ENCODE measurements at places on chromosomes 3 and 15.
A peak's percentile ranks its signal among the peaks of the same experiment; 100 is the strongest.

GRCh38 chr3:106251160-106251892, 382.5 kb upstream of the CBLB start:
- DNase-seq = no peak

- DNase-seq = no peak
These were observed 8.8 kb downstream of the NUSAP1 start for GRCh38 chr15:41341519-41341918.

GRCh38 chr3:52827866-52828376, 2.6 kb downstream of the ITIH4 start:
- no peak for DNase-seq

GRCh38 chr3:42117175-42118008, 26.2 kb downstream of the TRAK1 start:
- DNase-seq = no peak

GRCh38 chr3:69020424-69020823, 6.9 kb upstream of the EOGT start:
- DNase-seq = no peak

- DNase-seq = no peak
These were observed 2.7 kb upstream of the KNL1 start for GRCh38 chr15:40591389-40591788.

GRCh38 chr3:184349563-184350470, 11.6 kb downstream of the CLCN2 start:
- no peak for DNase-seq

DNA sequence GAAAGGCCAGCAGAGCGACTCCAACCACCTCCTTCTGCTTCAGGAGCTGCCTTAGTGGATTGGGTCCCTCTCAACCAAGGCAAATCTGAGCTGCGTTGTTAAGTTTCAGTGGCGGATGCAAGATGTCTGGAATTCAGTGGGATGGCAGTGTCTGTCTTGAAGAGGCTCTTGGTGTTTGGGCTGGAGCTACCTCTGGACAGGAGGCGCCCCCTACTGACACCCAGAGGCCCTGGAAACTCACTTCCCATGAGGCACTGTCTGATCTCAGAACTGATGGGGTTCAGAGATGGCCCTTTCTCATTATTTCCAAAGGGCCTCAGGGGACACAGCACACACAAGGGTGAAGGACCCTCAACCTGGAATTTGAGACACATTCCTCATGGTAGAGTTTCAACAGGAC, 6.0 kb upstream of the SLC28A1 start:
- no peak for DNase-seq

DNA sequence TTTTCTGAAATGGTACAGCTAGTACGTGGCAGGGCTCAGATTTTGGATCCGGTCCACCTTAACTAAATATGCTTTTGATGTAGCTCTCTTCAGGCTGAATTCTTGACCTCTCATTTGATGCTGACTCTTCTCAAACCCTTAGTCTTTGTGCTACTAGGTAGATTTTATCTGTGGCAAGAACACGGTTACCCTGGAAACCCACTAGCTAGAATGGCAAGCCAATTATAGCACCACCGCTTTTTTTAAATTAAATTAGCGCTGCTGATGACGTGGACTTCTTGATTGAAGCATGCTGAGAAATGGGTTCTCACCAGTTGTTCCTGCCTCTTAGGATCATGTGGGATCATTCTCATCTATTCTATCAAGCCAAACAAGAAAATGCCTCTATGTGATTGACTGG, 421.5 kb downstream of the LPP start:
- no peak for DNase-seq

- DNase-seq = no peak
These were observed 407.3 kb downstream of the GBE1 start for GRCh38 chr3:81354119-81354518.

DNA sequence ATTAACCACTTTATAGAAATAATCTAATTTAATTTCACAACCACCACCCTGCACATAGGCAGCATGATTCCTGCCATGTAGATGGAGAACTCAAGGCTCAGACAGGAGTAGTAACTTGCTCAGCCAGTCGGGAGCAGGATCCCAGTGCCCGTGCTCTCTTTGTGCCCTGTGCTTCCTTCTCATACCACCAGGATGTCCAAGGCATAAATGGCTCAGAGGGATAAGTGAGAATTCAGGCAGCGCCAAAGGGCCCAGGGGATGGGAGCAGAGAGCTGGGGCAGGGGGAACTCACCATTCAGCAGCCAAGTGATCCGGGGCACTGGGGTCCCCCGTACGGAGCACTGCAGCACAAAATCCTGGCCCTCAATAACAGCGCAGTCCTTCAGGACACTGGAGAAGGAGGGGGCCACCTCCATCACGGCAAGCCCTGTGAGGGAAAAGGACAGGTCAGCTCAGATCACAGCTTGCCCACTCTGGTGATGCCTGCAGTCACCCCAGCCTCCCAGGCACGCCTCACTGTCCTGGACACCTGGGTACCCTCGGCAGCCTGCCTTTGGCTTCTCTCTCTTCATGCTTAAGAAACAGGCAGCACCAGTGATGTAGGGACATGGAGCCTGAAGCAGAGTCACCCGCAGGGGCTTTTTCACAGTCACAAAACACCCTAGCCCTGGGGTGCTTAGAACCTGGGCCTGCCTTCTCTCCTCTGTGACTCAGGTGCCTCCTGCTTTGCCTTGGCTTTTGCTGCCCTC, 141.0 kb upstream of the HACD2 start:
- no peak for DNase-seq

- DNase-seq = no peak
These were observed 16.5 kb downstream of the PML start for GRCh38 chr15:74010929-74011540.

DNA sequence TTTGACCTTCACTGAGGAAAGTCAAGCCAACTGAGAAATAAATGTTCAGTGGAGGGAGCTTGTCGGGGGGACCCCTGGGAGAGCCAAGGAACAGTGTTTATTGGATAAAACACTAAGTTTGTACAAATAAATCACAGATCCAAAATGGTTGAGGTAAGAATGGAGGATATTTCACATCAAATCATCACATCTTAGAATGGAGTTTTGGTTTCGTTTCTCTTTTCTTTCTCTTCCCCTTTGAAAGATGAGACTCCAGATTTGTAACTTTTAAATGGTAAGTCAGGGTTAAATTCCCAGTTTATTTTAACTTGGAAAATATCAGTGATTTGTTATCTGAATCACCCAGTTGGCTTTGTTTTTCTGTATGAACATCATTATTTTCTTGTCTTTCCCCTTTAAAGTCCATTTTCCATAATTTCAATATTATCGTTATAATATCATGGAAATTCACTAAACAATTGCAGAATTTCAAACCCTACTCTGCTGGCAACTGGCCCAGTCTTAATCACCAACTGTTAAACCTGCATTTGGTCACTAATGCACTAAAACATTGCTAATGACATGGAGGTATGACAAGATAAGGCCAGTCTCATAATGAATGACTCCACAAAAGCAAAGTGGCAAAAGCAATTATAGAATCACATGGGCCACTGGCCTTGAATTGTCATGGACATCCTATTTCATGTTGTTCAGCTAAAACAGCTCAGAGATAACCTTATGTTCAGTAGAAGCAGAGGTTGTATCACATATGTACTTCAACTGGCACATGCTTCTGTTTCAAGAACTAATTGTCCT, 295.1 kb downstream of the SHOX2 start:
- no peak for DNase-seq

DNA sequence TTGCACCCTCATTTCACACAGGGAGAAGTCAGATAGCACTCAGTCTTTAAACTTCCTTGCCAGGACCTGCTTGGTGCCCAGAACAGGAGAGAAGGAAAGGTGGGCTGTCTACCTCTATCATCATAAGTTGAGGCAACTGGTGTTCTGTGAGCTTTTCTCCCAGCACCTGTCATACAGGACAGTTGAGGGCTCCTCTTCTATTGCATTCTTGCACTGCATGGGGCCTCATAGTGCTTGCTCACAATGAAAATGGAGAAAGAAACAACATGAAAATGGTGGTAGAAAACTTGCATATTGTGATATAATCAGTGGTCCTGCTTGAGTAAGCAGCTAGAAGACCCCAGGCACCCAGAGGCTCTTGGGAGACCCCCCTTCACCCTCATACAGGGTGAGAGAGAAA, 311.7 kb upstream of the GOLIM4 start:
- no peak for DNase-seq

DNA sequence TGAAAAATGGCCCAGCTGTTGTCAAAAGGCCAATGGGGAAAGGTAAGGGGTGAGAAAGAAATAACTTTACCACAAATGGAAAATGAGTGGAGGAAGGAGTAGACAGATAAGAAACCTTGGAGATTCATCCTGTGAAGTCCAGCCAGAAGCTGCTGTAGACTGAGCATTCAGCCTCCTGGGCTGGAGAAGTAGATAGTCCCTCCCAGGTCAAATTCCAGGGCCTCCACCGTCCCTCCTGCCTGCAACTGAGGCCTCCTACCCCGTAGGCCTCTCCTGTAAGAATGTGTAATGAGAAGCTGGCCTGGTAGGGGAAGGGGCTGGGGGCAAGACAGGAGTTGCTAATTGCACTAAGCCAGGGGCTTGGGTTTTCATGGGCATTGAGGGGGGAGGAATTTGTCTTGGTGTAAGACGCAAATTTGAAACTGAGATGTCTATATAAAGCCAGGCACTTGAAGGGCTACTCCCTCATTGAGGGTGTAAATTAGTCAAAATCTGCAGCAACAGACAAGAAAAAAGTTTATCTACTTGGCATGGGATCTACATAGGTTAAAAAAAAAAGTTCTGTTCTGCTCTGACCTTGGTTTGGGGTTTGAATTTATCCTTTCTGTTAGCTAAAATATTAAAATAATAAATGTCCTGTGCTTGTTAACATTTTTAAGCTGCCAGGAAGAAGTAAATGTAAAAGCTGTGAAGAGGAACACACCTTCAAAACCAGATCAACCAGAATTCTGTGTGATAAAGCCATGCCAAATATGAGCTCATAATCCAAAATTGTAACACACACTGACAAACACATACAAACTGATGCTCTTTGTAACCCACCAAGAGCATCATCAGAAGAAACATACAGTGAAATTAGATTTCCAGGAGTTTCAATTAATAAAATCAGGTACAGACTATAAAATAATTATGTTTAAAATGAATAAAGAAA, 1.7 kb upstream of the RBP2 start:
- no peak for DNase-seq

DNA sequence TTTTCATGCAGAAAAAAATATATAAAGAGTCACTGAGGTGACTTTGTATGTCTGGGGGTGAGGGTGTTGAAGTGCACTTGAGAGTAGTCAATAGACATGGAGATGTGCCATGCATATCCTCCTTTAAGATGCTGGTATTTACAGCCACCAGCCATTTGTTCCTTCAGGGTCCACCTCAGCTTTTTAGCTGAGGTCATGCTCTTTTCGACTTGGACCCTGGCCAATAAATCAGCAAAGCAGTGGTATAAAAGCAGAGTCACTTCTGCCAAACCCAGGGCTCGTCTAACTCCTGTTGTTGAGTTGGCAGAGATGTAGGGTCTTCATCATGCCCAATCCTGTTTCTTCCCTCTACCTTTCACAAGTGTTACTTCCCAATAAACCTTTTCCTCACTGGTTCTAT, 75.1 kb upstream of the OSTN start:
- DNase-seq = no peak

GRCh38 chr3:127375151-127375930, 87.5 kb upstream of the PRR20G start:
- DNase-seq = no peak

DNA sequence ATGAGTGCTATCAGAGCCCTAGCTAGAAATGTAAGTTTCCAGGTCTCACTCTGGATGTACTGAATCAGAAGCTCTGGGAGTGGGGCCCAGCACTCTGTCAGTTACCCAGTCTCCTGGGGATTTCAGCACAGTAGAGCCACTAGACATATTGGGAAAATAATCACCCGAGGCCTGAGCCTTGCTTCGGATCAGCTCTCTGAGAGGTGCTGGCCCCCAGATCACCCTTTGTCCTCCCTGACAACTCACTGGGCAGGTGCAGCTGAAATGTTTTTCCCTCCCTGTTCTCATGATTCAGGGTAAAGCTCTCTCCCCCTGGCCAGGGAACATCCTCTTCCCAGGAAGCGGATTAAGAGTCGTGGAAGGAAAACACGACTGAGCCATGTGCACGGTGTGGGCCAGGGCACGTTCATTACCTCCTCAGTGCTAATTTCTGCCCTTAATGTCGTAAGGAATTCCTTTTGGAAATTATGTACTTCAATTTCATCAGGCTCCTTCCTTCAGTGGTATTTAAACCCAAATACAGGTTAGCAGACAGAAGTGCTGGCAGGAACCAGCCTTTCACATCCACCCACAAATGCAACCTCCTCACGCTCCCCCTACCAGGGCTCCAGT, 296.7 kb upstream of the LYSMD4 start:
- no peak for DNase-seq

DNA sequence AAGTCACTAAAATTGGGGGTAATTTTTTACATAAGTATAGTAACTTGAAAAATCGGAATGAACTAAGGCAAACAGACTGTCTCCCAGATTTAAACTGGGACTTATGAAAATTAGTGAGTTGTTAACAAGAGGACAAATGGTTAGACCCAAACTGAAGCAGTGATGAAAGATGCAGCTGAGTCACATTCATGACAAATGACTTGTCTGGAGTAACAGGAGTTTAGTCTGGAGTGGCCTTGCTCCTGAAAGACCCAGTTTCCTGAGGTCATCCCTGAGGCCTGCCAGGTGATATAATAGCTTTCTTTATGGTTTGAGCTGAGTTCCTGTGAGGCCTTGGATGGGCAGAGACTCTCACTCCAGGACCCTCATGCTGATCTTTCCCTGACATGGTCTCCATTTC, 9.6 kb upstream of the CTDSPL start:
- DNase-seq = no peak

- DNase-seq = peak; percentile 76
These were observed 41.6 kb upstream of the STRIT1 start for GRCh38 chr3:155334914-155335723.

GRCh38 chr15:74427607-74428441, 5.9 kb downstream of the SEMA7A start:
- no peak for DNase-seq

GRCh38 chr3:126924458-126924857, 58.5 kb upstream of the PLXNA1 start:
- DNase-seq = no peak

DNA sequence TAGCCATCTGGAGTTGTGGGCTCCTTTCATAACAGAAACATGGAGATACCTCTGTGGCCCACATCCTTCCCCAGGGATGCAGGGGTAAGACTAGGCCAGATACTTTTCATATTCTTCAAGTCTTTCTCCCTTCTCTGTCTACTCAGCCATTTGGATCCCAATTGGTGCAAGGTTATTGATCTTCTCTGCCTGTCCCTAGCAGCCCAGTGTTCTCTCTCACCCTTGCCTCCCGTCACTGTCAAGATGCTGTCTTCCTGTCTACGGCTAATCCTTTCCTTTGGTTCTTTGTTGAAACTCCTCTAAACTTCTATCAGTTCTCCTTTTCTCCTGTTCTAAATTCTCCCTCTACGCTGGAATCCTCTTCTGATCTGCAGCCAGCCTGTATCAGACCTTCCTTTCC, 51.3 kb downstream of the SENP2 start:
- DNase-seq = no peak

GRCh38 chr15:71002316-71002715, 109.7 kb downstream of the LRRC49 start:
- no peak for DNase-seq

GRCh38 chr15:72402726-72403125, 4.6 kb downstream of the TMEM202 start:
- no peak for DNase-seq
